ENCODE measurements at places on chromosomes 12 and 14. TPM values are rescaled to one million over a fixed set of nuclear protein-coding genes. Genes with fewer than 3 reads are reported as not detected.

GRCh38 chr12:117695956-117696355 lies 272.8 kb downstream of the KSR2 start:
- DNase-seq, result no peak

The LRRC74A gene
- not detected for total RNA-seq

GRCh38 chr12:4867384-4867783 lies 42.3 kb upstream of the KCNA1 start:
- DNase-seq, result no peak

- DNase-seq, result no peak
These were observed 45.3 kb downstream of the IFNG-AS1 start for GRCh38 chr12:68034567-68034966.

- no peak for DNase-seq
These were observed 24.7 kb upstream of the MYBPC1 start for GRCh38 chr12:101570047-101570446.

GRCh38 chr12:19648591-19648990 lies 209.3 kb downstream of the AEBP2 start:
- DNase-seq, result no peak

DNA sequence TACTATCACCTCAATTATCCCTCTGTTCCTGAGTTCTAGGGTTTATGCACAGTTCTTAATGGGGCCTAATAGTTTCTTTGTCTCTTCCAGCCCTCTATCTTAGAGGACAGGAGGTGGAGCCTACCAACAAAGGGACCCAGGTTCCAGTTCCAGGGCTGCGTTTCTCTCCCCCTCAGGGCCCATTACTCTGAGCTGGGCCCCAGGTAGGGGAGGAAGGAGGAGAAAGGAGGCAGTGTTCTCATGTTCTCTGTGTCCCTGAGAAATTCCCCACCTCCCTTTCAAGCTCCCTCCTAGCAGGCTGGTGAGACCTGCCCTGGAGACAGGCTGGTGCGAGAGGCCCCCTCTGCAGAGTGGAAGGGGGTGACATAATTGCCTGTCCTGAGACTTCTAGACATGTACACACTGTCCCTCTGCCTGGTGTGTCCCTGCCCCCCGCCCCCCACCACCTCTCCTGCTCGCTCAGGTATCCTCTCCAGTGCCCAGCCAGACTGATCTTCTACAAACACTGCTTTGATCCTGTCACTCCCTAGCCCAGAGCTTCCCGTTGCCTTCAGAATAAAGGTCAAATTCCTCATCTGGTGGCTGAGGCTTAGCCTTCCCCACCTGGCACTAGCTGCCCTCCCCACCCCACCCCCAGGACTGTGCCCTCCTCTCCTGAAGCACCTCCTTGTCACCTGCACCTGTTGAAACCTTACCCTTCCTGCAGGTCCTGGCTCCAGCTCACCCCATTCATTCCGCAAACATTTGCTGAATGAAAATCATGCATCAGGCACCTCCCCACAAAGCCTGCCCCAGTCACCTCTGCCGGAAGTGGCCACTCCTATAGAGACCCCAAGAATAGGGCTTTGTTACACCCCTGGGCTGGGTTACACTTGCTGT lies 21.1 kb upstream of the KRT8 start:
- no peak for DNase-seq

DNA sequence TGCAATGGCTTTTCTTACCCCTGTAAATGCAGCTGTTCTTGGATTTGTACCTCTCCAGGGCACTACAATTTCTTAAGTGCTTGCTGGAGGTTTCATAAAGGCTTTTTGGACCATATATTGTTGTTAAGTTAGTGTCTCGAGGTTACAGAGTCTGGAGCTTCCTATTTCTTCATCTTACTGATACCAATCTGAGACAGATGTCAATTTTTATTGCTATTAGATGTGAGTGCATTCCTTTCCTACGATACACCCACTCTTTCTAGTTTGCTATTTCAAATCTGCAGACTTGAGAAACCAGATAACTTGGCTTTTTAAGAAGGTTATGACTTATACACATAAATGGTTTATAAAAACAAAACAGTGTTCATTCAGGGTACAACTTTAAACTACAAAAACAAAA lies 2.1 kb downstream of the NOXRED1 start:
- no peak for DNase-seq

The CPNE6 gene
- total RNA-seq, result not detected

DNA sequence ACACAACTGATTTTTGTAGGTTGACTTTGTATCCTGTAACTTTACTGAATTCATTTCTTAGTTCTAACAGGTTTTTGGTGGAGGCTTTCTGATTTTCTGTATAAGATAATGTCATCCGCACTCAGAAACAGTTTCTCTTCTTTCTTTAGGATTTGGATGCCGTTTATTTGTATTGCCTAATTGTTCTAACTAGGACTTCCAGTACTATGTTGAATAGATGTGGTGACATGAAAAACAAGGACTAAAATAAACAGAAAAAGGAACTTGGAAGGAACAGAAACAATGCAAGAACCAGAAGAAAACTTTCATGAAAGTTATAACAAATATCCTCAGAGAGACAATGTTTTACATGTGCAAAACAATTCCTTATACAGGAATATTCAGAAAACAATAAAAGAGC lies 100.3 kb downstream of the GTF2A1 start:
- DNase-seq, result no peak

- DNase-seq, result no peak
These were observed 11.0 kb downstream of the PDE1B start for GRCh38 chr12:54560374-54560858.

The KLRG1 gene
- total RNA-seq, result 3.7 TPM

The PYGL gene
- total RNA-seq, result 84.0 TPM

GRCh38 chr12:27970401-27971120 lies 2.0 kb downstream of the PTHLH start:
- DNase-seq, result no peak

The INHBC gene
- total RNA-seq, result not detected

The TMEM63C gene
- 27.0 TPM for total RNA-seq

DNA sequence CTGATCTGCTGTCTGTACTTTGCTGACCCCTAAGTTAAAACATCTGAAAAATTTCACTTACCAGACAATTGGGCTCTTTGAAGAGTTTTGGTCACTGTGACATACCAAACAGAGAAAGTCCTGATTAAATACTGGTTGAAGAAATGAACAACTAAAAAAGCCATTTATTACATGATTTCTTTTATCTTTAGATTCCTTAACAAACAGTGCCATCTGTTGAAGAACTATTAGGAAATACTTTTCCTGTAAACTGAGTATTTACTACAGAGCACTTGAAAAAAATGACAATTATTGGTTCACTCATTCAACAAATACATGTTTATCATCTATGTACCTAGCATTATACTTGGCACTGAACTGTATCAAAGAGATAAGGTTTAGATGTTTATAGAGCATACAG lies 6.5 kb upstream of the WASHC4 start:
- DNase-seq, result no peak

- DNase-seq, result no peak
These were observed 68.8 kb downstream of the ADCK1 start for GRCh38 chr14:77868552-77869285.

GRCh38 chr14:50335989-50336824 lies 24.1 kb downstream of the DMAC2L start:
- DNase-seq, result no peak

DNA sequence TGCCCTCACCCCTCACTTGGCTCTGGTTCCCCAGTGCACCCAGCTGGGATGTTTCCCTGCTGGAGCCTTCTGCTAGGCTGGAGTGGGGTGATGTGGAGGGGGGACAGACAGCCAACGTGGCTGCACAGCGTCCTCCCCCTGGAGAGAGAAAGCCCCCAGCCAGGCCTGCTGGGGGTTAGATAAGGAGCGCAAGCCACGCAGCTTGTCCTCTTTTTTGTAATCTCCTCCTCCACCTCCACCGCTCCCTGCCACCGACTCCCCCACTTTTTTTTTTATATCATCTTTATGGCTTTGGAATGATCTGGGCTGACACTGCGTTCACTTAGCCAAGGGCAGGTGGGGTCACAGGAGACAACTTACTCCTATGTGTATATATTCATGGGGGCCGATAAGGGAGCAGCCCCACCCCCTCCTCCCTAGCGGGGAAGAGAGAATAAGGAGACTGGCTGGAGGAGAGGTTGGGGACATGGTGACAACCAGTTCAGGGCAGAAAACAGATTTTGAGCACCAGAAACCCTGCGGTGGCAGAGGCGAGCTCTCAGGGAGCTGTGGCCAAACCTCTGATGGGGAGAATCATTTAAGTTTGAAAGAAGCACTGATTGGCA lies 169.9 kb upstream of the LHX5 start:
- no peak for DNase-seq

The SAMD15 gene
- total RNA-seq, result not detected

- no peak for DNase-seq
These were observed 292.9 kb downstream of the BMP4 start for GRCh38 chr14:53663709-53664108.

The FAM90A1 gene
- total RNA-seq, result not detected

The ADCY4 gene
- total RNA-seq, result 32.7 TPM

- no peak for DNase-seq
These were observed 15.8 kb upstream of the VPS33A start for GRCh38 chr12:122282061-122282460.

The NOXRED1 gene
- not detected for total RNA-seq

The MYO1H gene
- total RNA-seq, result not detected

The KCNMB4 gene
- 2.7 TPM for total RNA-seq

The RND1 gene
- 3.9 TPM for total RNA-seq

DNA sequence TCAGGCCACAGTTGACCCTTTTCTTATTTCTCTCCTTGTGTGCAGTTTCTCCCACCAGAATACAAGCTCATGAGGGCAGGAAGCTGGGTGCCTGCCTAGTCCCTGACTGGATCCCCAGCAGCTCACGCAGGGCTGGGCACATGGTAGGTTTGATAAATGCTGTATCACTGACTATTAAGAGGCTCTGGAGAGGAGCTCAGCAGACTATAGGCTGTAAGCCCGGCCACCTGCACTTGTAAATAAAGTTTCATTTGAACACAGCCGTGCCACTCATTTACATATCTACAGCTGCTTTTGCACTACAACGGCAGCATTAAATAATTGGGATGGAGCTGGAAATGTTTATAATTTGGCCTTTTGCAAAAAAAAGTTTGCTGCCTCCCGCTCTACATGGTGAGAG lies 32.0 kb downstream of the CHGA start:
- no peak for DNase-seq

- DNase-seq, result no peak
These were observed 1.7 kb downstream of the TUBA1B start for GRCh38 chr12:49129332-49130150.

GRCh38 chr12:92973614-92974013 lies 44.5 kb upstream of the EEA1 start:
- DNase-seq, result no peak

- DNase-seq, result no peak
These were observed 457.7 kb upstream of the TMEM132C start for GRCh38 chr12:127809275-127809674.

The RNASE2 gene
- 1.5 TPM for total RNA-seq

The GLRX5 gene
- total RNA-seq, result 20.4 TPM

- DNase-seq, result no peak
These were observed 30.4 kb downstream of the RTL1 start for GRCh38 chr14:100873096-100873482.

The SLCO1B1 gene
- not detected for total RNA-seq

DNA sequence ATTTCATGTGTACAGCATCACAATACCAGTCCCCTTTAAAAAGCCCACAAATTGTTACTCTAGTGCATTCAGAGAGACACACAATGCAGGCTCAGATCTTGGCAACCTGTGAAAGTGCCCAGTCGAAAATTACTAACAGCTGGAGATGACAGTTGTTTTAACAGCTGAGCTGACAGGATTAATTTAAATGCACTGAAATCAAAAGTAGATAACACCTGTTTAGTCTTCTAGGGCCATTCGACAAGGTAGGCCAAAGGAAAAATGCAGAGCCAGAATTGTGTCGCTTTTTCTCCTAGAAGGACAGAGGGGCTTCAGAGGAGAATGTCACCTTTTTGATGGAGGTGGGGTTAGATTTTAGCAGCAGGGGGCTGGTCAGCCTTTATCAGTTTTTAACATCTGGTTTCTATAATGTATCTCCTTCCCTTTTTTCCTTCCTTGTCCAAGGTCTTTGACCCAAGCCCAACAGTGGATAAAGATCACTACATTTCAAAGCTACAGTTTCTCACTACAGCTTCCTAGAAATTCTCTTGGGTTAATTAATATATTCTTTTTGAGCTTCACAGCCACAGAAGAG lies 139.1 kb downstream of the SOX5 start:
- DNase-seq, result no peak

GRCh38 chr12:15323480-15323879 lies 1.2 kb downstream of the PTPRO start:
- DNase-seq, result no peak

GRCh38 chr14:31024010-31024480 lies 1.4 kb upstream of the AP4S1 start:
- no peak for DNase-seq

DNA sequence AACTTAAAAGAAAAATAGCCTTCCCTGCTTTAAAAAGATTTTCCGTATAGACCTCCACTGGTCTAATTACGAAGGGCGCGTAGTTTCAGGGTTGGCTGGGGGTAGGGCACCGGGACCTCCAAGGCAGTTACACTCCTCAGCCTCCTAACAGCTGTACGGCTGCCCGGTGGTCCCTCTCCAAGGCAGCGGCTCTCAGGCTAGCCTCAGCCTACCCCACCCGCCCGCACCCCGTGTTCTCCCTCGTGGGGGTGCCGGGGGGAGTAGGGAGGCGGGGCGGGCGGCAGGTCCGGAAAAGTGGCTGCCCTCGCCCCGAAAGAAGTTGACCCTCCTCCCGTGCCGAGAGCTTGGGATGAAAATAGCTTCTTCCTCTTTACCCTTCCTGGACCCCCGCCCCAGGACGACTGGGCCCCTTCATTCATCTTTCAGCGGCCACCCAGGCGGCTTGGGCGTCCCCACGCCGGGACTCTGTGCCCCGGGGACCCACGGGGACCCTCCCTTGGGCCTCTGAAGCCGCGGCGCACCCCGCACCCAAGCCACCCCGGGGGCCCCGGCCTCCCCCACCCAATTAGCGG lies 991 bp upstream of the RCOR1 start:
- DNase-seq, result no peak

GRCh38 chr12:111586986-111587385 lies 12.1 kb downstream of the ATXN2 start:
- no peak for DNase-seq

The B3GNT4 gene
- 2.9 TPM for total RNA-seq

DNA sequence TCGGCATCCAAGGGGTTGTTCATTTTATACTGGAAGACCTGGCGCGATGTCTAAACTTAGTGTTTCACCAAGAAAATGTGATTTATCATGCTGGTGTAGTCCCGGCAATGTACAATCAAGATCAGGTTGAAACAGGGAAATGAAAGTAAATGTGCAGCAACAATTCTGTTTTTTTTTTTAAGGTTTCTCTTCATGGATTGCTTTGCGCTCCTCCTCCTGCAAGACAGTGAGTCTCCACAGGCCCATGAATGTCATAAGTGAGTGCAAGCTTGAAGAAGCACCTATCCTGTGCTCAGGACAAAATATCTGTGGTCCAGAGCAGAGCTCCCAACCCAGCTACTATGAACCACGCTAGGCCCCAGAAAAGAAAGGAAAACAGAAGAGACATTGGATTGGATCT lies 143.4 kb downstream of the KCNK10 start:
- no peak for DNase-seq

GRCh38 chr12:43245947-43246346 lies 306.1 kb downstream of the ADAMTS20 start:
- DNase-seq, result no peak

- DNase-seq, result no peak
These were observed 72.4 kb downstream of the TTC9 start for GRCh38 chr14:70714055-70714550.

All from vagina (tissue), 2 donors.